ENCODE measurements at places on chromosomes 5 and 9.

DNA sequence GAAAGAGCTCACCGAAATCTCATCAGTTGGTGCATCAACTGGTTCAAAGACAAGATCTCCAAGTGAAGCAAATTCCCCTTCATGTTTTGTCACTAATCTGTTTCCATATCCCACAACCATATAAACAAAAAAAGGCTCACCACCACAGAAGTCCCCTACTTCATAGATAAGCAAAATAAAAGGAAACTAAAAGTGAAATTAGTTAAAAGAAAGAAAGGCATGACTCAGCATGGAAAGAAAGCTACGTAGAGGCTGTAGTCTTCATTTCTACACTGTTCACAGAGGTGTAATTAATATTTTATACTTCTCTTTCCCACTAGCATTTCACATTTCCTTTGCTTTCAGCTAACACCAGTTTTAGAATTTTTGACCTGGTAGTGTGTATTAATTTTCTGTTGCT is 208.0 kb downstream of the CYLC2 start:
- DNase-seq = no peak

DNA sequence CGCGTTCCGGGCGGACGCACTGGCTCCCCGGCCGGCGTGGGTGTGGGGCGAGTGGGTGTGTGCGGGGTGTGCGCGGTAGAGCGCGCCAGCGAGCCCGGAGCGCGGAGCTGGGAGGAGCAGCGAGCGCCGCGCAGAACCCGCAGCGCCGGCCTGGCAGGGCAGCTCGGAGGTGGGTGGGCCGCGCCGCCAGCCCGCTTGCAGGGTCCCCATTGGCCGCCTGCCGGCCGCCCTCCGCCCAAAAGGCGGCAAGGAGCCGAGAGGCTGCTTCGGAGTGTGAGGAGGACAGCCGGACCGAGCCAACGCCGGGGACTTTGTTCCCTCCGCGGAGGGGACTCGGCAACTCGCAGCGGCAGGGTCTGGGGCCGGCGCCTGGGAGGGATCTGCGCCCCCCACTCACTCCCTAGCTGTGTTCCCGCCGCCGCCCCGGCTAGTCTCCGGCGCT is at the start of gene DAPK1:
Gene DAPK1 (plus strand): TSS at position 264 of the 442 bp plus-strand sequence. CDS start 1,211 bp downstream, outside the sequence.
- DNase-seq = no peak

DNA sequence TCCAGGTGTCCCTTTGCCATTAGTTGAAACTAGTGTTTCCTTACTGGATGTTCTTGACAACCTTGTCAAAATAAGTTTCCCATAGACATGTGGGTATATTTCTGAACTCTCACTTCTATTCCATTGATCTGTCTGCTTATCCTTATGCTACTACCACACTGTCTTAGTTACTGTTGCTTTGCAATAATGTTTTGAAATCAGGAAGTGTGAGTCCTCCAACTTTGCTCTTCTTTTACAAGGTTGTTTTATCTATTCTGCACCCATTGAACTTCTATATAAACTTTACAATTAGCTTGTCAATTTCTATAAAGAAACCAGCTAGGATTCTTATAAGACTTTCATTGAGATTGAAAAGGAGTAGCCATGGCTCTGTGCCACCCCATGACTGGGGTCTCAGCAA is 24.3 kb downstream of the CD14 start:
- no peak for DNase-seq

GRCh38 chr9:98784831-98785806 is 11.2 kb downstream of the ANKS6 start:
- no peak for DNase-seq

DNA sequence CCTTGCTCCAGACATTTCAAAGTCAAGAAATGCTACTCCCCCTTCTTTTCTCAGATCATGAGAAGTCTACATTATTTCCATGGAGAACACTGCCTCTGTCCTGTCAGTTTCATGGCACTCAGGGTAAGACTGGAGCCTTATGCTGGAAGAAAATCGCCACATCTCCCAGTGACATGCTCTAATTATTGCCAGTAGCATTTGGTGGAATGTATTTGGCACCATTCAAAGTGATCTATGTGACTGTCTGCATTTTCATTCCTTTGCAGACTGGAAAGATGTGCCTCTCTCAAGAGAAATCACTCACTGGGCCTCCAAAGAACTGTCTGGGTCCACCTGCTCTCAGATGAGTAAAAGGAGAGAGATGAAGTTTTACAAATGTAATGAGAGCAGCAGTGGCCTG is 840 bp upstream of the PLCXD3 start:
- no peak for DNase-seq

DNA sequence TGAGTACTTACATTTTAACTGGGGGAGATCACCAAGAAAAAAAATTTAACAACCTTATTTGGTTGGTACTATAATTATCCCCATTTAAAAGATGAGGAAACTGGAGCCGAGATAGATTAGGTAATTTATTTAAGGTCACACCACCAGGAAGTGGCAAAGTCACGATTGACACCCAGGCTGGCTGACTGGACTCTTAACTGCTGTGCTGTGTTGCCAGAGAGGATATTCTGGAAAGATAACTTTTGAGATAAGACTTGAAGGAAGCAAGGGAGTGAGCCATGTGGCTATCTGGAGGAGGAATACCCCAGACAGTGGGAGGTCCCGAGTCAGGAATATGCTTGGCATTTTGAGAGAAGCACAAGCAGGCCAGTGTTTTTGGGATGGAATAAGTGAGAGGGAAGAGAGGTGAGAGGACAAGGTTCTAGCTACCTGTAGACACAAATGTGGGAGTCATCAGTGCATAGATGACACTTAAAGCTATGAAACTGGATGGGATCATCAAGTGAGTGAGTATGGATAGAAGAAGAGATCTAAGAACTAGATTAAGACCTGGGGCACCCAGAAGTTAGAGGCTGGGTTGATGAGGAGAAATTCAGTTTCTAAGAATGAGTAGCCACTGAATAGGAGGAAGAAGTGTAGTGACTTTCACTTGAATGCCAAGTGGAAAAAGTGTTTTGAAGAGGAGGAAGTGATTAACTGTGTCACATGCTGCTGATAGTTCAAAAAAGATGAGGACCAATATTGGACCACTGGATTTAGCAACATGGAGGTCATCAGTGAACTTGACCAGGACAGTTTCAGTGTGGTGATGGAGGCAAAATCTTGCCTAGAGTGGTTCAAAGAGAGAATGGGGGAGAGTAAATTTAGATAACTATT is 25.6 kb downstream of the PDE8B start:
- no peak for DNase-seq

DNA sequence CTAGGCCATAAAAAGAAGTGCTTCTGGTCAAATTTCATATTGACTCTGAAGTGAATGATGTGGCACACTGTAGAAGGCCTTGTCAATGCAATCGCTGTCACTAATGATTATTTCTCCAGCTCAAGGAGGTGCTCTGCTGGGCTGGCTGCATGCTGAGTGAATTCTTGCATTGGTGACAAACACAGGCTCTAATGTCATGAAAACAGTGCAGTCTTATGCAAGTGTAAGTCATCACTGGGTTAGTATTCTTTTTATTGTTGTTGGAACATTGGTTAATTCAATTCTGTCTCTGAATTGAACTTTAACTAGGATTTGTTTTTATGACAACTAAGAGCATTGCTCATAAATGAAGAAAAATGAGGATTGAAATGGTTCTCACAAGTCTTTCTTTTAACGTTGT is 57.3 kb upstream of the CD180 start:
- no peak for DNase-seq

GRCh38 chr5:137622850-137623249 is 113.0 kb downstream of the KLHL3 start:
- peak; percentile 28 for DNase-seq

GRCh38 chr5:163338-163620 is 28.0 kb upstream of the LRRC14B start:
- no peak for DNase-seq

GRCh38 chr9:79617395-79617794 is 45.6 kb downstream of the TLE4 start:
- DNase-seq = no peak

GRCh38 chr9:76617497-76618175 is 146.6 kb upstream of the PCA3 start:
- DNase-seq = no peak

GRCh38 chr5:114362977-114363761 is 1.3 kb downstream of the KCNN2 start:
- no peak for DNase-seq

GRCh38 chr5:51383131-51384121 is at the start of gene ISL1:
TSS of gene ISL1 (plus strand) at chr5:51383448. CDS start at chr5:51383672, 224 bp downstream.
- DNase-seq = no peak

- no peak for DNase-seq
These were observed 756.1 kb downstream of the DNAH5 start for GRCh38 chr5:13188371-13188770.

GRCh38 chr5:168851902-168852321 is 272.7 kb upstream of the PANK3 start:
- DNase-seq = no peak

- DNase-seq = no peak
These were observed 152.0 kb downstream of the DOCK8 start for GRCh38 chr9:366620-367019.

DNA sequence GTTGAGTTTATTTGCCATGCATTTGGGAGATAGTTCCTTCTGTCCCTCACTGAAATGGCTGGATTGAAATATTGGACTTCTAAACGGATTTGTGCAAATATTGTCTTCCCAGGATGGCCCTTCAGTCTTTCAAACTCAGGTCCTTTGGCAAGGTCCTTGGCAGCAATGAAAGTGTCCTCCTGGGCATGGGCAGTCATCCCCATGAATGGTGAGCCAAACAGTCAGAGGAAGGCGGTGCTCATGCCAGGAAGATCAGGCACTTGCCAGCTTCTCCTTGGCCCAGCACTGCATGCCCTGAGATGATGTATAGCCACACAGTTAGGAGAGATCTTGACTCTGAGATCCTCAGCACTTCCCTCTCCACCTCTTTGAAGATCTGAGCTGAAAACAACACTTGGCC is 221.4 kb upstream of the KLF4 start:
- DNase-seq = no peak

DNA sequence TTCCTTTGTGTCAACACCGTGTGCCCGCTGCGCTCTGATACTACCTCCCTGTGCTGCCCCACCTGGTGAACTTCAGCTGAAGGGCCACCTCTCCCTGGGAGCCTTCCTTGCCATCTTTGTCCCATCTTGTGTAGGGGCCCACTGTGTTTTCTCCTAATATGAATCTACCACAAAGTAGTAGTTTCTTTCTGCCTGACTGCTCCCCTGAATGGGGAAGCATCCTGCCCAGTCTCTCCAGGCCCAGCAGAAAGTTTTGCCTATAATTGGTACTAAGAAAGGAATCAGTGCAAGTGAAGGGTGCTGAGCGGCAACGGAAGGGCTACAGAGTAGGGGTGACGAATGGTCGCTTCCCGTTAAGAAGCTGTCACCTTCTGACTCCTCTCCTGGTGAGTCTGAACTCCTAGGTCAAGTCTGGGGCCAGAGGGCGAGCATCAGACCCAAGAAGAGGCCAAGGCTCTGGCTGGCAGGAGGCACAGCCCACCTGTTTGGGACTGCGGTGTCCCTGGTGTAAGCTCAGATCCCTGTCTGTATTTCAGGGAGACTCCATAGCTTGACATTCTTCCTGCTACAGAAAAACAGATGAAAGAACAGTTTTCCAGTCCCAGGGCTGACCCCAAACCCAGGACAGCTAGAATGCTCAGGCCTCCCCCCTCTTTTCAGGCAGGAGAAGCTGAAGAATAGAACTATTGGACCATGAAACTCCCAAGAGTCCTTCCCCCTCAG is 24.1 kb downstream of the WWC1 start:
- no peak for DNase-seq
